Naive B cell (primary cell): ENCODE measurements at places on chromosomes 7 and 10. TPM values are rescaled to one million over a fixed set of nuclear protein-coding genes. Genes with fewer than 3 reads are reported as not detected.

VWDE gene
- polyA plus RNA-seq, result not detected

ITGB8 gene
- polyA plus RNA-seq, result not detected

HOXA10 gene
- not detected for polyA plus RNA-seq

PRPF18 gene
- 40.1 TPM for polyA plus RNA-seq

DNA sequence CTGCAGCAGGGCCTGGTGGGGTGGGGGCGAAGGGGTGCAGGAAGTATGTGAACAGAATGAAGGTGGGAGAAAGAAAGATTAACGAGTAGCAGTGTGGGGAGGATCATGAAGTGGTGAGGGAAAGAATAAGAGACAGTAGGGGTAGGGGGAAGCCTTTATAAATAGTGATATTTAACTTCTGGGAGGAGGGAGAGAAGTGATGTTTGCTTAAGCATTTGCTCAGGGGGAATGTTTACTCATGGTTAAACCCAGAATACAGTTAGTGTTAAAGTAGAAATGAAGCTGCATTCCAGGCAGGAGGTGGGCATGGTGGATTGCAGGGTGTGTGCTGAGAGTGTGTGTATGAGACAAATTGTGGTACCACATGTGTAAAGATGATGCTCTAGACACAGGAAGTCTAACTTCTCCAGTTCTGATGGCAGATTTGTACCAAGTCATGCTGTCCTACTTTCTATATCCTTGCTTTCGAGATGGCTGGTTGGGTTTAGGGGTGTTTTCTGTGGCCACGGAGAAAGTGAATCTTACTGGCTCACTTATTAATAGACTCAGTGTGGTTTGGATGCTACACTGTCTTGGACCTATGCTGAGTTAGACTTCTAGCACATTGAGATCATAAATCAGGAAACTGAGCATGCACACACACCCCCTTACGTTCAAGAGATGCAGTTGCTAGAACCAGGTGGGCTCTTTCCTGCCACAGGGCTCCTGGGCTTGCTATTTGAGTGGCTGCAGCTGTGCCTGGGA lies 10.6 kb upstream of the DNMBP start:
- peak; percentile 40 for DNase-seq

- DNase-seq, result no peak
Measured at GRCh38 chr10:48885376-48885775, 54.3 kb downstream of the LRRC18 start.

CNPY1 gene
- not detected for polyA plus RNA-seq

KCNIP2 gene
- 29.7 TPM for polyA plus RNA-seq
